ENCODE measurements at places on chromosomes 11 and 22.

- no peak for DNase-seq
Observed at GRCh38 chr22:26213826-26214225, 44.6 kb downstream of the SEZ6L start.

- peak; percentile 31 for DNase-seq
Observed at GRCh38 chr11:76206327-76207081, at the start of gene WNT11. WNT11 (minus strand) TSS chr11:76206502; CDS start chr11:76206407, 95 bp downstream.

GRCh38 chr11:131378931-131379330 is 8.5 kb downstream of the NTM start:
- DNase-seq, result no peak

- DNase-seq, result no peak
Observed at GRCh38 chr11:11969380-11970215, 38.8 kb downstream of the DKK3 start.

- no peak for DNase-seq
Observed at GRCh38 chr11:95991545-95991944, 67.6 kb upstream of the MTMR2 start.

DNA sequence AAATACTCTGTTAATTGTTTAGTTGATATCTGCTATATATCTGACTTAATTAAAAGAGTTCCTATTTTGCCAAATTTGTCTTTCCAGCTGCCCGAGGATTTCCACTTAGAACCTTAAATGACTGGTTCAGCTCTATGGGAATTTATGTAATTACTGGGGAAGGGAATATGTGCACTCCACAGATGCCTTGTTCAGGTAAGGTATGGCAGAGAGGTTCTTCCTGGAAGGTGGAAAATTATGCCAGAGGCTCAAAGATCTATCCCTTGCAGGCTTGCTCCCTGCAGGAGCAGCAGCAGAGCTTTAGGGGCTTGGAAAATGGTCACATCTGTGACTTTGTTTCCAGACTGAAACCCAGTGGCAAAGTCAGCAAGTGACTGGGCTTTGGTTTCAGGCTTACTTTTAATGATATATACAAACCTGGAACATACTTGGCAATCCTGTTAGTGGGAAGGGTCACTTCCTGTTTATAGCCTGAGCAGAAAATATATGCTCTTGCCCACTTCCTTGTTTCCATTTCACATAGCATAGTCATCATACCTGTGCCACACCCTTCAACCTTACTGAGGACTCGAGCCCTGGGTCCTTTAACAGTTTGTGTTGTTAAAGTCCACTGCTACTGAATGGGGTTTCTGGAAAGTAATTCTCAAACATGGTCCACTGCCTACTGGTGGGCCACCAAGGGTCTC is 23.7 kb downstream of the WBP2NL start:
- no peak for DNase-seq
